ENCODE measurements at places on chromosomes 5 and 9.
A peak's percentile ranks its signal among the peaks of the same experiment; 100 is the strongest.

- no peak for DNase-seq
Measured at GRCh38 chr9:124376329-124376728, 38.9 kb downstream of the PSMB7 start.

DNA sequence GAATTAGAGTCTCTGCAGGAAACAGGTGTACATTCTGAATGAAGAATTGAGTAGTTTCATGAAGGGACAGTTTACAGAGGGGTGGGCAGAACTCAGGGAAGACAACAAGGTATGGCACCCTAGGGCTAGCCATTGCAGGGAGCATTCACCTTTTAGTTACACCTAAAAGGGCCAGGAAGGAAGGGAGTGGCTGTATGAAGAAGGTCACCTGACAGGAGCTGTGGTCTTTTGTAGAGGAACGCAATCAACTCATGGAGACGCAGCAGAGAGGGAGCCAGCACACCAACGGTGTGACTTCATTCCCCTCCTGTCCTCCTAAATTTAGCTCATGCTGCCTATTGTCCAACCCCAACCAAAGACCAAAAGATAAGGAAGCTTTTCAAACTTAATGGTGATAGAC lies 12.7 kb upstream of the ZCCHC7 start:
- no peak for DNase-seq

DNA sequence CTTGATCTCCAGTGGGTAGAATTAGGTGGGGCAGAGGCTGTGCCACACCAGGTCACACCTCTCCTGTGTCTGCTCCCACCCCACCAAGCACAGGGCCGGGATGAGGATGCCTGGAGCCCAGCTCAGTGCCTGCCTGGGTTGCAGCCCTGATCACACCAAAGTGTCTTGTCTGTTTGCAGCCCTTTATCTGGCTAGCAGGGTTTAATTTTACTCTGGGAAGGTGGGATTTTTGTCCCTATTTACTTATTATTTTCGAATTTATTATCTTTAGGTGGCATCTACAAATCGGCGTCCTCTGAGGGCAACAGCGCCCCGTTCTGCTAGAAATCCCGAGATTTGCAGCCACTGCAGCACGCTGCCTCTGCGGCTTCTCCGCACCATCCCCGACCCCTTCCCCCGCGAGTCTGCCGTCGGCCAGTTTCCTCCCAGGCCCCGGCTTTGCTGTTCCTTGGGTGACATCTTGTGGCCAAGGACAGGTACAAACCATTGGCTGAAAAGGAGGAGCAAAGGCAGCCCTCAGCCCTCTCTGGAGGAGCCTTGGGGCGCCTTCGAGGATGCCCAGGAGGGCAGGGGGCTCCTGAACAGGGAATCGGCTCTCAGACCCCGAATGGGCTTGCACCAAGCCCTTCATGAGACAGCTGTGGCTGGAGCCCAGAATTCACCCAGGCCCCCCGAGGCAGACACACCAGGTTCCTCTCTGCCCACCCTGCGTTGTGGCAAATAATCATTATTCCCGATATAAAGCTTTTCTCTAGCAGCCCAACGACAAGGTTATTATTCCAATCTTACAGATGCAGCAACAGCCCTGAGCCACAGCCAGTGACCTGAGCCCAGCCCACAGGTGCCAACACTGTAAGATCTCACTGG lies 113.0 kb downstream of the GAPVD1 start:
- DNase-seq: peak; percentile 6

DNA sequence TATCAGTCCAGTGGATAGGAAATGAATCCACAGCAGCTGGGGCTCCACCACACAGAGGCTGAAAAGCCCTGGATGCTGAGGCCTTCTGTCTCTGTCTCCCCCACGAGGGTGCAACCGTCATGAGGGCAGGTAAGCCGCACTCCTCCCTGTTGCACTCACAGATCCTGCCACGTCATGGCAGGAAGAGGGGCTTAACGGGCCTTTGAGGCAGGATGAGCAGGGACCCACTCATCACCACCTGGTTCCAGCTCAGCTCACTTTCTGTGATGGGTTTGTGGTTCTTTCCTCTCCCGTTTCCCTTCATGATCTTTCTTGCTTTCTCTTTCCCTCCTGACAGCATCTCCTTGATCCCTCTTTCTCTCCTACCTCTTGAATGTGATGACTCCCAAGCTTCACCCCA lies 575.2 kb downstream of the CCDC171 start:
- no peak for DNase-seq

- DNase-seq: no peak
Measured at GRCh38 chr5:170006021-170006420, 25.7 kb upstream of the INSYN2B start.

DNA sequence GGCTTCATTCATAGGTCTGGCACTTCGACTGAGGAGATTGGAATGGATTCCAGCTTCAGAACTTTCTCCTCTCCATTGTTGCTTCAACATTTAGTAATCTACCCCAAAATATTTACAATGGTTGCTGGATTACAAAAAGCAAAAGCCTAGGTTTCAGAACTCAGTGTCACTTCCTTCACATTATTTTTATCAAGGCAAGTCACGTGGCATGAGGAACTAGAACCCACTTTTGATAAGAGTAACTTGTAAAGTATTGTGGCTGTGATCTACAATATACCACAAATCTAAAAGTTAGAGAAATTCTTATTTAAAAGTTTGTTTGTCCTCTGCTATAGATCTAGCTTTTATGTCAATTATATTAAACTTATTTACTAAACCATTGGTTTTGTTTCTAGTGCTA lies 39.7 kb upstream of the ANKDD1B start:
- DNase-seq: no peak

DNA sequence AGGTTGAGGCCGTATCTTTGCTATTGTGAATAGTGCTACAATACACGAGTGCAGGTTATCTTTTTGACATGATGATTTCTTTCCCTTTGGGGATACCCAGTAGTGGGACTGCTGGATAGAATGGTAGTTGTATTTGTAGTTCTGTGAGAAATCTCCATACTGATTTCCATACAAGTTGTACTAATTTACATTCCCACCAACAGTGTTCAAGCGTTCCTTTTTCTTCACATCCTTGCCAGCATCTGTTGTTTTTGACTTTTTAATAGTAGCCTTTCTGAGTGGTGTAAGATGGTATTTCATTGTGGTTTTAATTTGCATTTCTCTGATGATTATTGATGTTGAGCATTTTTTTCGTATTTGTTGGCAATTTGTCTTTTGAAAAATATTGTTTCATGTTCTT lies 41.4 kb downstream of the CNOT6 start:
- no peak for DNase-seq

- DNase-seq: no peak
Measured at GRCh38 chr9:131691969-131692611, 47.8 kb downstream of the RAPGEF1 start.

GRCh38 chr5:124981901-124982300 lies 235.5 kb upstream of the ZNF608 start:
- DNase-seq: no peak

DNA sequence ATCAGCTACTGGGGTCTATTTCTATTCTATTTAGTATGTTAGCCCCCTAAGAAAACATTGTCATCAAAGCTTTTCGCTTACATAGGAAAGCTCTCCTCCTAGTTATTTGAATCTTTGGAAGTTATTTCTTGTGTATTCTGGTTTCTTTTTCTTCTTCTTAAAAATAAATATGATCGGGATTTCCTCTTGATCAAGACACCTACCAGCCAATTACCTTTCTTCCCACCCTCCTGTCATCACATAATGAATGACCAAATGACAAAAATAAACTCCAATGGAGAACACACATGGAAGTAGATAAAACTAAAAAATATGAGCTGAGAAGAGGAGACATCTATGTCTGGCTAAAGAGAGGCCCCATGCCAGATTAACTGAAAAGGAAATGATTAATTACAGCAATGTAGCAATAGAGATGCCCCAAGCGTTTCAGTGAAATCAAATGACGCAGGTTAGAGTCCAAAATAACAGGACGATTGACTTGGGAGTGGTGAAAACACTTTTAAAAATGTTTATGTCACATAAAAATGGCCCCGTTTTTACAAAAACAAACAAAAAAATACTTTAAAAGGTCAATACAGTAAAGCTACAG lies 59.5 kb upstream of the PCSK1 start:
- DNase-seq: no peak

GRCh38 chr5:139605887-139606286 lies 42.3 kb upstream of the CXXC5 start:
- DNase-seq: no peak

- no peak for DNase-seq
Measured at GRCh38 chr5:158623971-158624370, 475.7 kb downstream of the EBF1 start.

DNA sequence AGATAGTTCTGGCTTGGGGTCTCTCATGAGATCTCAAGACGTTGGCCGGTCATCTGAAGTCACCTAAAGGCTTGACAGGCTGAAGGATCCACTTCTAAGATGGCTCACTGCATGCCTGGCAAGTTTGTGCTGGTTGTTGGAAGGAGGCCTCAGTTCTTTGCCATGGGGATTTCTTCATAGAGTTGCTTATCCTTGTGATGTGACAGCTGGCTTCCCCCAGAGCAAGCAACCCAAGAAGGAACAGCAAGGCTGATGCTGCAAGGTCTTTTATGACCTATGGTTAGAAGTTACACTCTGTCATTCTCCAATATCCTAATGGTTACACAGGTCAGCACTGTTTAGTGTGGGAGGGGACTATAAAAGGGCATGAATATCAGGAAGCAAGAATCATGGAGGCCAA lies 20.7 kb upstream of the GRPEL2 start:
- DNase-seq: no peak

GRCh38 chr5:163614787-163615186 lies 109.4 kb downstream of the MAT2B start:
- no peak for DNase-seq

GRCh38 chr9:121741228-121741918 lies 89.9 kb downstream of the DAB2IP start:
- DNase-seq: no peak

- DNase-seq: no peak
Measured at GRCh38 chr9:71001780-71002386, 119.5 kb downstream of the TRPM3 start.

- DNase-seq: no peak
Measured at GRCh38 chr5:118548761-118549720, 439.3 kb downstream of the DTWD2 start.

- DNase-seq: no peak
Measured at GRCh38 chr5:179251276-179251969, 93.8 kb downstream of the ADAMTS2 start.

DNA sequence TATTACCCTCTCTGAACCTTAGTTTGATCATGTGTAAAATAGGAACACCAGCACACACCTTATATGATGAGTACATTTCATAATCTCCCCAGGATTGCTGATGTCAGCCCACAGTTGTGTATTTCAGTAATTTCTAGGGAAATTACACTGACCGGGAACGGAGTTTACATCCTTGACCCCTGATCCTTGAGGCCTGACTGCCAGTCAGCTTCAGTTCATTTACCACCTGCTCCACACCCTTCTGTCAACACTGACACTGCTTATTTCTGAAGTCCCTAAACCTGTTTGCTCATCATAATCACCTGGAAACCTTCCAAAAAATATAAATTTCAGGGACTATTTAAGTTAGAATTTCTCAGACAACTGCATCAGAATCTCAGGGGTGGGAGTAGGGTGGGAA lies 55.3 kb downstream of the ZNF622 start:
- DNase-seq: no peak

GRCh38 chr5:16654647-16655334 lies 38.0 kb upstream of the RETREG1 start:
- DNase-seq: no peak

GRCh38 chr9:131618071-131618479 lies 72.8 kb downstream of the PRRT1B start:
- DNase-seq: no peak

GRCh38 chr9:87795178-87795577 lies 69.3 kb downstream of the CTSL start:
- no peak for DNase-seq
